Erythroblast (primary cell): ENCODE measurements at places on chromosomes 7 and 10.

- no peak for DNase-seq
Measured at GRCh38 chr10:76119515-76119914, 688.1 kb downstream of the LRMDA start.

DNA sequence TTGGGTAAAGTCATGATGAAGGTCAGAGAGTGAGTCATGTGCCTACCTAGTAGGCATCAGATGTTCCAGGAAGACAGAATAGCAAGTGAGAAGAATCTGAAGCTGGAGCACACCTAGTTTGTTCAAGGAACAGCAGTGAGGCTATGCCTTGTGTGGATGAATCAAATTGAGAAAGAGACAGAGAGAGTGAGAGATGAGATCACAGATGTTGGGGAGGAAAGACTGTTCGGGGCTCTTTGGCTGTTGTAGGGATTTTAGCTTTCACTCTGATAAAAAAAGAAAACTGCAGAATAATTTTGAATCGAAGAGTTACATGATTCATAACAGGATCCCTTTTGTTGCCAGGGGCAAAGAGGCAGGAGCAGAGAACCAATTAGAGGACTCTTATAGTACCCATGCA is 6.3 kb downstream of the LIPF start:
- DNase-seq: no peak

GRCh38 chr7:15757041-15758000 is 70.8 kb upstream of the MEOX2 start:
- no peak for DNase-seq

GRCh38 chr7:156662277-156662676 is 21.7 kb downstream of the RNF32 start:
- no peak for DNase-seq

DNA sequence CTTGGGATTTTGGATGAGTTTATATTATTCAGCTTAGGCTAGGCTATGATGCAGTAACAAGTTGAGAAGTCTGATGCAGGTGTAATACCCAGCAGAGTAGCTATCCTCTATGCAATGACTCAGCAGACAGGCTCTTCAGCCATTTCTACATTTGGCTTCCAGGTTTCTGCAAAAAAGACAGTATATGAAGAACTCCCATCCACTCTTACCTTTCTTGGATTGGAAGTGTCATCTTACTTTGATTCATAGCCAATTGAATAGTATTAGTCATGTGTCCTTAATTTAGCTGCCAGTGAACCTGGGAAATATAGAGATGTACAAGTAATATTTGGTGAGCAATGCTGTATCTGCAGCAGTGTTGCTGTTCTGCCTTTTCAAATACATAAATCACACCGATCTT is 127.8 kb upstream of the NPSR1 start:
- no peak for DNase-seq

DNA sequence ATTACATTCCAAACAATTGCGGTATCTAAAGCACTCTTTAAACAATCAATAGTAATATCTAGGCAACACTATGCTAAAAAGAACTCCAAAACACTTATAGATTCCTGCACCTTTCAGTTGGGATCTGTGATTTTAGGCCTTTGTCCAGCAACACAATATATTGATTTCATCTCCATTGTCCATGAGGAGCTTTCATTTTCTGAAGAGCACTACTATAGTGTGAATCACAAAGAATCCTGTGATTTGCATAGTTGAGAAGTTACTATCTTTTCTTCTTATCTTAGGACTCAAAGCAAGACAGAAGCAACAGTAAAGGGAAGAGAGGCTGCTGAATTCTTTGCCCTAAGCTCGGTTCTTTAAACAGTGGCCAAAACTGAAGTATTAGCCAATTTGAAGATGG is 846.8 kb downstream of the IPMK start:
- no peak for DNase-seq
